ENCODE measurements at places on chromosomes 16 and 17.

- no peak for DNase-seq
Measured at GRCh38 chr16:81493755-81494433, 49.3 kb downstream of the CMIP start.

DNA sequence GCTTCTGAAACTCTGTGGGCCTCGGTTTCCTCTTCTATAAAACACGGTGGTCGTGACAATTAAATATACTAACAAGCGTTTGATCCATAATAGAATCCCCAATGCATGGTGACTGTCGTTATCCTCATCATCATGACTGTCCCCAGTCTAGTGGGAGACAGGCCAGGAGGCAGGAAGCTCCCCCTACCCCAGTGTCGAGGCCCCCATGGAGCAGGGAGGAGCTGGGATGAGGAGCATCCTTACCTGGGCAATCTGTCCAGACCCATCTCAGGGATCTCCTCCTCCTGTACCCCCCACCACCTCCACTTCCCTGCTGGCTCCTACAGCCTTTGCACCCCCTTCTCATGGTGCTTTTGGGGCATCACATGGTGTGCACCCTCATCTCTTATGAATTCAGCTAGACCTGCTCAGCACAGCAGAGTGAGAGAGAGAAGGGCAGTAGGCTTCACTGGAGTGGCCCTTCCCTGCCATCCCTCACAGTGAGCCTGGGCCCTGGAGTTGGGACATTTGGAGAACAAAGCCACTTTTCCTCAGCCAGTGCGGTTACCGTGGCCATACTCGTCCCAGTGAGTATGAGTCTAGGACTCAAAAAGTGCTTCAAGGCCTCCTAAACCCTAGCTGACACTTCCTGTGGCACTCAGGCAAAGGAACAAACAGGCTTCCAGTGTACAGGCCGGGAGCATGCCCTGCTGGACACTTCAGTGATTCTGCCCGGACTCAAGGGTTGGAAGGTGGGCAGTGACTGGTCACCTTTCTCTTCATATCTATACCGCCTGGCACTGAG is 148.6 kb downstream of the CLEC16A start:
- DNase-seq = no peak

DNA sequence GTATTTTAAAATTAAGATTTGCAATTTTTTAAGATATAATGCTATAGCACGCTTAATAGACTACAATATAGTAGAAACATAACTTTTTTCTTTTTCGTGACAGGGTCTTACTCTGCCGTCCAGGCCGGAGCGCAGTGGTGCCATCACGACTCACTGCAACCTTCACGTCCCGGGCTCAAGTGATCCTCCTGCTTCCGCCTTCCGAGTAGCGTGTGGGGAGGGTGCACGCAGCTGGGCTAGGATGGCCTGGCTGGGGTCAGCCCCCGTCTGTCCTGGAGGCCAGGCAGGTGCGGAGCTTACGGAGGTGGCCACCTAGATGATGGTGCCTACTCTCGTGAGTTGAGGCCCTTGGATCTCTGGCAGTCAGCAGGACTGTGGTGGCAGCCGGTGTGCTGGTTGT is 50.1 kb downstream of the JPH3 start:
- no peak for DNase-seq

- no peak for DNase-seq
Measured at GRCh38 chr16:13999895-14000425, 71.2 kb upstream of the MRTFB start.

- DNase-seq = no peak
Measured at GRCh38 chr17:38748149-38748891, at the start of gene PCGF2. TSS of gene PCGF2 (minus strand) at chr17:38748336. CDS start at chr17:38740402, 7,934 bp downstream.

GRCh38 chr17:8695241-8695640 is 49.4 kb downstream of the CCDC42 start:
- DNase-seq = no peak

DNA sequence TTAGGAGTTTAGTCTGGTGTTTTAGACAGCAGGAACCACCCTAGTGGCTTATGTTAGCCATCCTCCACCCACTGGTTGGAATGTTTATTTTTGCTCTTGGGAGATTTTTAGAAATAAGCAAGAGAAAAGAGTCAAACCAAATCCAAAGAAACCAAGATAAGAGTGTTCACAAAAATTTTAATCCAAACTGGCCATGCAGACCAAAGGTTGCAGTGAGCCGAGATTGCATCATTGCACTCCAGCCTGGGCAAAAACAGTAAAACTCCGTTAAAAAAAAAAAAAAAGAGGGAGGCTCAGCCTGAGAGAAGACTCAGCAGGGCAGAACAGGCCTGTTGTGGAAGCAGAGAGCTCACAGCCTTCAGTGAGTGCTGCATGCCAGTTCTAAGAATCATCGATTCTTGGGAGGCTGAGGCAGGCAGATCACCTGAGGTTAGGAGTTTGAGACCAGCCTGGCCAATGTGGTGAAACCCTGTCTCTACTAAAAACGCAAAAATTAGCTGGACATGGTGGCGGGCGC is 12.2 kb upstream of the C16orf54 start:
- no peak for DNase-seq

DNA sequence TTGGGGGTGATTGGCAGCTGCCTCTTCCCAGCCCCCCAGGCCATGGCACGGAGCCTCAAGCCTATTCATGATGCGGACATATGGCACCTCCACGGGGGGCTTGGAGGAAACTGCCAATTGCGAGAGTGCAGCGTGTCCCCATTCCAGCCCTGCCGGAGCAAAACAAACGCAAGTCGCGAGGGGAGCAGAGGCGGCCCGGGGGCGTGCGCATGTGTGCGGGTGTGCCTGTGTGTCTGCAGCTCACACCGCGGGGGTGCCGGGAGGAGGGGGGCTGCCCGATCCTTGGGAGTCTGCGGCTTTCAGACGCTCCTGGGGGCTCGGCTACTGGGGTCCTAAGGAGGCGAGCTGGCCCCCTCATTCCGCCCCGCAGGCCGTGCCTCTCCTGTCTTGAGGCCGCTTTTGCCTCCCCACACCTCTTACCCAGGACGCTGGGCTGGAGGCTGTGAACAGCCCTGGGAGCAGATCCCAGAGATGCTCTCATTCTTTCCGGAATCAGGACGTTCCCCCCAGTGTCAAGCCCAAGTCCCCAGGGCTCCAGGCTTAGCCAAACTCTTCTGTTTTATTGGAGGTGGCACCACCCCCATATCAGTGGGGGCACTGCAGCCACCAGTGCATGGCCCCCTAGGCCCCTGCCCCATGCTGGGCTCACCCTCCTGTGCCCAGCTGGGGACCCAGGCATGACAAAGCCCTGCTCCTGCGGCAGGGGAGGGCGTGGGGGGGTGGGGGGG is 29.1 kb downstream of the ENDOV start:
- no peak for DNase-seq

- DNase-seq = no peak
Measured at GRCh38 chr16:10683170-10683569, 11.6 kb downstream of the TEKT5 start.

GRCh38 chr17:80331820-80332219 is 71.2 kb downstream of the RNF213 start:
- DNase-seq = no peak

DNA sequence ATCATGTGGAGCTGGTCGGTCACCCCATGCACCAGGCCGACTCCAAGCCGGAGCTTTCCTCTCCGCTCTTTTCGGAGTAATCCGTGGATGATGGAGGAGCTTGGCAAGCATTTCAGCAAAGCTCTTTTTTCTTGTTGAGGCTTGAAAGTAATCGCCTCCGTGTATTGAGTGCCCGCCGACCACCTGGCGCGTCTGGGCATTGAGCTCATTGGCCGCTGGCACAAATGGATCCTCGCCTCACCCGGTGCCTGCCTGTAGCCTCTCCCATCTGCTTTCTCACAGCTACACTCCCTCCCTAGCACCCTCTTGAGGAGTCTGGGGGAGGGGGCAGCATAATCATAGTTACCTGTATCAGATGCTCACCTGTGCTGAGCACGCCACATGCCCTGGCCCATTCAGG is 148.9 kb downstream of the CMIP start:
- no peak for DNase-seq

GRCh38 chr17:17541640-17542001 is 45.4 kb upstream of the RASD1 start:
- DNase-seq = no peak

DNA sequence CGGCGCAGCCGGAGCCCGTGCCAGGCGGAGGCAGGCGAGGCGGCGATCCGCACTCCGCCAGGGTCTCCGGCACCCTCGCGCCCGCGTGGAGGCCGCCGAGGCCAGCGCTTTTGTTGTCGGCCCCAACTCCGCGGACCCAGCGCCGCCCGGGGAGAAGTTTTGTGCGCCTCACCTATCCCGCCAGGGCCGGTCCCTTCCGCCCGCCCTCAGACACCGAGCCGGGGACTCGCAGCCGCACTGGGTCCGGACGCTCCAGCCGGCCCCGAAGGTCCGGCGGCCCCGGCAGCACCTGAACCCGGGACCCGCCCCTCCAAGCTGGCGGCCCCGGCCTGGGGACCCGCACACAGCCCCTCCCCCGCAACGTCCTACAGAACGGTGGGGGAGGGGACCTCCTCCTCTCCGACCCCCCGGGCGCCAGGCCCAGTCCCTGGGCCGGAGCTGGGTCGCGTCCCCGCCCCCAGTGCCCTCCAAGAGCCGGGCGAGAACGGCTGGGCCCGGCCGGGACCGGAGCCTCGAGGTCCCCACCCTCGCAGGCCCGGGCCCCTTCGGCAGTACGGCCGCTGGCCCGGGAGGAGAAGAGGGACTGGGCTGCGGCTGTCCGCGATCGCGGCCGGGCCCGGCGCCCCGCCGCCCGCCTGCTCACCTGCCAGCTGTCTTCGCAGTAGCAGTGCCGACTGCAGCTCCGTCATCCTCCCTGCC is 698 bp downstream of the UBE2G1 start:
- DNase-seq = peak; percentile 57

GRCh38 chr16:89155184-89155679 is 16.3 kb upstream of the CDH15 start:
- DNase-seq = no peak

- no peak for DNase-seq
Measured at GRCh38 chr16:67606632-67607031, 38.3 kb upstream of the CARMIL2 start.

DNA sequence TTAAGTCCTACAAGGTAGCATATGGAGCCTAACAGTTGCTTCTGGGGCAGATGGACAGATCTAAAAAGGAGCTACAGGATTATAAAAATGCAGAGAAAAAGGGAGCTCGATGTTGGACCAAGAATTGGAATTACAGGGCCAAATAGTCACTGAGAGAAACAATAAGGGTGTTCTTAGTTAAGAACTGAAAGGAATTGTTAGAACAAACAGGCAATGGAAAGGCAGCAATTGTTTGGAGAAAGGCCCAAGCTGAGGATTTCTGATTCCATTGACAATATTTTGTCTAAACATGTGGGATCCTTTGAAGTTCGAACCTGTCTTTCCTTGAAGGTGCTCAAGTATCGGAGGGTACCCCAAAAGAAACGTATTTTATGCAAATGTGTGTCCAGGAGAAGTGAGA is 513.6 kb upstream of the CDH8 start:
- DNase-seq = no peak

DNA sequence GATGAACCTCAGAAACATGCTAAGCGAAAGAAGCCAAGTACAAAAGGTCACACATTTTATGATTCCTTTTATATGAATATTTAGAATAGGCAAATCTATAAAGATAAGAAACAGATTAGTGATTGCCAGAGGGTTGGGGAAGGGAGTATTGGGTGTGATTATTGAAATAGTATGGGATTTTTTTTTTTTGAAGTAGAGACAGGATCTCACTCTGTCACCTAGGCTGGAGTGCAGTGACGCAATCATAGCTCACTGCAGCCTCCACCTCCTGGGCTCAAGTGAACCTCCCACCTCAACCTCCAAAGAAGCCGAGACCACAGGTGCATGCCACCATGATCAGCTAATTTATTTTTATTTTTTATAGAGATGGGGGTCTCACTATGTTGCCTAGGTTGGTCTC is 35.7 kb downstream of the MEOX1 start:
- DNase-seq = no peak

- DNase-seq = no peak
Measured at GRCh38 chr16:68779891-68780290, 42.8 kb downstream of the CDH1 start.

DNA sequence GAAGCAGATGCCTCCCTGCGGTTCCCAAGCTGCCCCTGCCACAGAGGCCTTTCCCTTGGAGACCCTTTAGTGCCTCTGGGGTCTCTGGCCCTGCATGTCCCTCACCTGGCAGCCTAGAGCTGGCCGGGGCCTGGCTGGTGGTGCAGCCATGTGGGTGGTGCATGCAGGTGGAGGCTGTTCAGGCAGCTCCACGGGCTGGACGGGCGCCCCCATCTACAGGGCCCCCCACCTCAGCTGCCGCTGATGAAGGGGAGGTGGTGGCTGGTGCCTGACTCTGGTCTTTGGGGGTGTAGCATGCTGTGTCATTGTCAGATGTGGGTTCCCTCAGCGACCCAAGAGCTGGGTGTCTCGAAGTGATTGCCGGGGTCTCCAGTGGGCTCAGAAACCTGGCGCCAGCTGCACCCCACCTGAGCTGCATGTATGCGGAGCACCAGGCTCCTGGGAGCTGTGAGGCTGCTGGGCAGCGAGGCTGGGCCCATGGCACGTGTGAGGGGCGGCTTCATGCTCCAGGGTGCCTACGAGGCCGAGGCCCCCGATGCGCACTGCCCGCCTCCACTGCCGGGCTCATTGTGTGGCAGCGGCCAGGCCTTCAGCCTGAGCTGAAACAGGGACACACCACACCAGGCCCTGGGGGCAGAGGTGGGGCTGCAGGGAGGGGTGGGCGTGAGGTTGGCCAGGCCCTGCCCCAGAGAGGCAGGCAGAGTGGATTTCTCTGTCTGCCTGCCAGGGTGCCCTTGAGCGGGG is 57.0 kb downstream of the BAIAP2 start:
- no peak for DNase-seq

- no peak for DNase-seq
Measured at GRCh38 chr16:27960619-27961295, 102.8 kb downstream of the GSG1L start.

DNA sequence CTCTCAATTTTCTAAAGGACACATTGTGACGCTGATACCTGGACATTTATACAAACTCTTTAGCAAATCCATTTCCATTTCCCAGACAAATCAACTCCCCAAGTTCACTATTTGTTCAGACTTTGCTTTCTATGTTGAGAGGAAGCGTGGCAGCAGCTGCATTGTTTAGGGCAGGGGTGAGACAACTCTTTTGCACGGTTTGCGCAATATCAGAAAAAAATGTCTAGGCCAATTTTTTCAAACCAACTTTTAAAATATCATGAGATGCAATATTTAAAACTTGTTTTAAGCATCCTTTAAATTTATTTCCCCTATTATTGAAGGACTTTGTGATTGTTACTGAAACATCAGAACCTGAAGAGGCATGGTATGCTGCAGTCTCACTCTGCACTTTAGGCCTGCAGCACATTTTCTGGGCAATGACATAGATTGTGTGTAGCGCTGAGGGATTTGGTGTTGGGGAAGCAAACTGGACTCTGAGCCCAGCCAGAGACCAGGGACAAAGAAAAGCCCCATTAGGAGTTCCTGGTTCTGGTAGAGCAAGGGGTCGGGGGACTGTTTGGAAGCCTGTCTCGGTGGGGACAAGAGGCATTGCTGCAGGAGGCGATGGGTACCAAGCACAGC is 6.4 kb upstream of the CCDC182 start:
- DNase-seq = no peak

DNA sequence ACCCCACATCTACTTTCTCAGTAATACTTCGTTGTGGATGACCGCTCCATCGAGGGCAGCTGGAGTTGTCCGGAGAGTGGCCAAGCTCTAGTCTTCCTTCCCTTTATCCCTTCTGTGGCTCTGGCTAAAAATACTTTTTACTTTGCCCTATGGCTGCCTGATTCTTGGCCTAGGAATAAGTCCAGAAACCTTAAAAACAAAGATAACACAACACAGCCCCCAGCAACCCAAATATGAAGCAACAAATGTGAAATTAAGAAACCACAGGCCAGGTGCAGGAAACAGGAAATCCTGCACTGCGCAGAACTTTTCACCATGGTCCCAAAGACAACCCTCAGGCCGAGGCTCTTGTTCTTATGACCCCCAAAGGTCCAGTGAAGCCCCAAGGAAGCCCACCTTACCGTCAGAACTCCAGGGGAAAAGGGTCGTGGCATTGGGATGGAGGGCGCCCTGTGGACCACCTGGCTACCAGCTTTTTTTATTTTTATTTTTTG is 26.0 kb downstream of the TK2 start:
- peak; percentile 74 for DNase-seq
